Stomach (tissue), 19 donors: ENCODE measurements at places on chromosomes 3 and 15. TPM values are rescaled to one million over a fixed set of nuclear protein-coding genes. Genes with fewer than 3 reads are reported as not detected.

The NR1I2 gene
- 37.4 TPM for total RNA-seq

The MAGI1 gene
- total RNA-seq = 105 TPM

The SCN11A gene
- 0.14 TPM for total RNA-seq

The CASR gene
- 0.37 TPM for total RNA-seq

The PCYT1A gene
- total RNA-seq = 58.7 TPM

The FES gene
- total RNA-seq = 13.8 TPM
